ENCODE measurements at places on chromosomes 5 and 9.
A peak's percentile ranks its signal among the peaks of the same experiment; 100 is the strongest.

- DNase-seq: no peak
Observed at GRCh38 chr5:170527991-170528390, 24.2 kb downstream of the KCNIP1 start.

DNA sequence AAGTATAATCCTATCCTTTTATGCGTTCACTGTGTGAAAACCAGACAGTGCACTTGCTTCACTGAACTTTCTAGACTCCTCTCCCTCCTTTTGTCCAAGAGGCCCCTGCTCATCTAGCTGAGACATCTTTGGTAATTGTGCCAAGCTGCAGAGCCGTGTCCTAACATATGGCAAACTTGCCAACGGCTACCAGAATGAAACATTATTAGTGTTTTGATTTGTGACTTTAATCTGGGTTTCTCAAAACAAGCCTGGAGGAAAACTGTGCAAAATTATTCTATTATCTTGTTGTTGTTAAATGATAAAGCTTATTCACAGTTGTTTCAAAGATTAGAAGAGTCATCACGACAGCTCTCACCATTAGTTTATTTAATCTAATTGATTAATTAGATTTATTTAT lies 79.0 kb upstream of the RETREG1 start:
- no peak for DNase-seq

- DNase-seq: no peak
Observed at GRCh38 chr5:175736652-175737051, 78.8 kb downstream of the HRH2 start.

DNA sequence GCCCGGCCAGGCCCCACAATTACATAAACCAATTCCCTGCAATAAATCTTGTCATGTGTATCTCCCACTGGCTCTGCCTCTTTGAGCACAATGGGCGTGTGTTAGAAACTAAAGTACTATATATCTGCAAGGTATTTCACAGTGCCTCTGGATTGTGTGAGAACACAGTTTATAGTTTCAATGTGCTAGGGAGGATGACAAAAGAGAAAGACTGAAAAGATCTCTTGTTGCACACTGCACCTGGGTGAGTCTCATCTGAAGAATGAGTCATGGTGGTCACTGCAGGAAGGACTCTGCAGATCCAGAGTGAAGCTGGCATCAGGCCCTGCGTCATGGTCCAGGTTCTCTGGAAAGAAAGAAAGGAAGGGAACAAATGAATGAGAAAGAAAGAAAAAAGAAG lies 20.7 kb upstream of the CTSV start:
- no peak for DNase-seq

GRCh38 chr9:106310782-106311181 lies 552.2 kb upstream of the ZNF462 start:
- no peak for DNase-seq

DNA sequence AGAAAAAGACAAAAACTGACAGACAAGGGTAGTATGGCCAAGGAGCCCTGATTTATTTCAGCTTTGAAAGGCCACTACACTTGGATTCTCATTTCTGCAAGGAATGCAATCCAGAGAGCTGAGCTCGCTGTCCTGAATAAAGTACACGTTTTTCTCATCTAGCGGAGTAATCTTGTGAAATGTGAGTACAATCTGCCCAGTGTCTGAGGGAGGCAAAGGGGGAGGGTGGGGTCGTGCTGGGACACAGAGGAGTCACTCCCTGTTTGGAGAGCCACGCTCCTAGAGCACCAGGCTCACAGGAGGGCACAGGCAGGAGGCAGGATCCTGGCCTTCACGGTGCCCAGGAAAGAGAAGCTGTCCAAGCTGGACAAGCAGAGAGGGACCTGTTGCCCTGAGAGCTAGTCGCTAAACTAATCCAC lies 51.0 kb upstream of the IFNK start:
- peak; percentile 58 for DNase-seq

GRCh38 chr5:107948377-107948776 lies 277.6 kb upstream of the EFNA5 start:
- DNase-seq: no peak

GRCh38 chr9:123796618-123797484 lies 133.1 kb downstream of the DENND1A start:
- DNase-seq: no peak

- DNase-seq: peak; percentile 17
Observed at GRCh38 chr9:86580688-86581087, 226.5 kb upstream of the TUT7 start.

DNA sequence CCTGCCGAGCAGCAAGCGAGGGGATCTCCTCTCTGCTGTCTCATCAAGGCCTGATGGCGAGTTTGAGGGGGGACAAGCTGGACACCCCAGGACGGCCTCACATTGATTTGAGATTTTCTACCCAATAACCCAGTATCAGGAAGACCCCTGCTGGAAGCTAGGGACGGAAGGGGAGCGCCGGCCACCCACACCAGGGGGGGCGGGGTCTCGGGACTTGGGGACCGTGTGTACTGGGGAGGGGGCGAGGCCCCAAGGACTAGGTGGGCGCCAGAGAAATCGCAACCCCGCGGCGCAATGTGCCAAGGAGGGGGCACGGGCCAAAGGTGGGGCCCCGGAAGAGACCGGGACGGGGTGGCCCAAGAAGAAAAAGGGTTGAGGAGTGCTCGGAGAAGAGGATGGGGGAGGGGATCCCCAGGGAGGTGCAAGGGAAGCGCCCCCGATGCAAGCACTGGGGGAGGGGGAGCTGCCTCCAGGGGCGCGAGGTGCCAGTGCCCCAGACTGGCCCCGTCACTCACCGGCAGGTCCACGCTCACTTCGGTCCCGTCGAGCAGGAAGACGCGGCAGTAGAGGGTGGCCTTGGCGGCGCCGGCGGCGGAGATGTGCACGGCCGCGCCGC lies 1.1 kb downstream of the EPB41L4B start:
- no peak for DNase-seq

- no peak for DNase-seq
Observed at GRCh38 chr5:102902647-102903046, 147.5 kb downstream of the PAM start.

DNA sequence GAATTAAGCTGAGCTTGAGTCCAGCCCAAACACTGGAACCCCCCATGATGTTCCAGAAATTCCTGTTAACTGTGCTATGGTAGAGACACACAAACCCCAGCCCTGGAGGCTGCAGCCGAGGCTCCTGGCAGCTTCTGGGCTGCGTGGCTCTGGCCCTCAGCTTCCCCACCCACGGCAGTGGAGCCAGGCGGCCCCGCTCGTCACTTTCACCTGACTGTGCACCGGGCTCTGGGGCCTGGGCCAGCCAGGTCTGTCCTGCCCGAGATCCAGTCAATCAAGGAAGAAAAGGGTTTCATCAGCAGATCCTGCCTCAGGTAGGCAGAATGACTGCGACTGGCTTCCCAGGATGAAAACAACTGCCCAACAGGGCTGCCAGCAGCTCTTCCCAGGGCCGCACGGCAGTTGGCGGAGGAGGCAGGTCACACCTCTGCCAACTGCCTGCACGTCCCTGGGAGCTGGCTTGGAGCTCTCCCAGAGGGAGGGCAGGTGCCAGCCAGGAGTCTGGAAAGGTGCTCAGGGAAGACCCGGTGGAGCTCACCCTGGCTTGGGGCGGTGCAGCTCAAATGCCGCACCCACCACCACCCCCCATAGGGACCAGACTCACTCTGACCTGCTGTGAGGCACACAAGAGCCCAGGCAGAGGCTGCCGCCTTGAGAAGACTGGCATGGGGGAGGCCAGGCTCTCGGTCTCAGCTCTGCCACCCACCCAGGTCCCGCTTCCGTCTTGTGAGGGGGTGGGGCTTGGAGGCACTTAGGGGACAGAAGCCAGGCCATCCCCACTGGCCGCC lies 20.7 kb downstream of the BRD3 start:
- no peak for DNase-seq

GRCh38 chr5:77839691-77840090 lies 63.6 kb upstream of the TBCA start:
- no peak for DNase-seq

DNA sequence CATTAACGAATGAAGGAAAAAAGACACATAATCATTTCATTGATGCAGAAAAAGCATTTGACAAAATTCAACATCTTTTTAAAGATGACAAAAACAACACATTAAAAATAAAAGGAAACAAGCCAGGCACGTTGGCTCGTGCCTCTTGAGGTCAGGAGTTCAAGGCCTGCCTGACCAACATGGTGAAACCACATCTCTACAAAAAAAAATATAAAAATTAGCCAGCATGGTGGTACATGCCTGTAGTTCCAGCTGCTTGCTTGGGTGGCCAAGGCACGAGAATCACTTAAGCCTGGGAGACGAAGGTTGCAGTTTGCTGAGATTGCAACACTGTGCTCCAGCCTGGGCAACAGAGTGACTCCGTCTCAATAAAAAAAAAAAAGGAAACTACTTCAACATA lies 77.0 kb downstream of the ERCC6L2 start:
- no peak for DNase-seq

GRCh38 chr9:127180457-127181314 lies 58.3 kb upstream of the ANGPTL2 start:
- no peak for DNase-seq

DNA sequence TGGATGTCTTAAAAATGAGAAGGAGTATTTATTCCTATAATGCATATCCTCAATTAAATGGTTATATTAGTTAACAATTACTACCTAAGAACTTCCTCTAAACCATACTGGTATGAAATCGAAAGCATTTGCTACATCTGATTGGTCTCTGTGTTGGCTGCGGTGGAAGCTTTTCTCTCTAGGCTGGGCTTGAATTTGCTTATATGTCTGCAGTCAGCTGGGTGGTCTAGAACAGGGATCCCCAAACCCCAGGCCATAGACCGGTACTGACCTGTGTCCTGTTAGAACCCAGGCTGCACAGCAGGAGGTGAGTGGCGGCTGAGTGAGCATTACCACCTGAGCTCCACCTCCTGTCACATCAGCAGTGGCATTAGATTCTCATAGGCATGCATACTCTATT lies 112.3 kb downstream of the TLE4 start:
- no peak for DNase-seq

DNA sequence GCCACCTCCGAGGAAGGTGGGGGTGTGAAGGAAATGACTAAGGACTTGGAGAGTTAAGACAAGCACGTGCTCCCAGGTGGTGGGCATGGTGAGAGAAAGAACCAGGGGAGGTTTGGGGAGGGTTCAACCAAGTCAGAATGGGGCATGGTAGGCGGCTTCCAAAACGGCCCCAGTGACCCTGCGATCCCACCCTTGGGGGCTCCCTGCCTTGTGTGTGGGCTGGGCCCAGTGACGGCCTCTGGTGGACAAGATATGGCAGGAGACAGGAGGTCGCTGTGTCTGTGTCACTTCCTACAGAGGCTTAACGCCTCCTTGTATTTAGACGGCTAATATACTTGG lies 51.3 kb upstream of the IRX4 start:
- no peak for DNase-seq

- no peak for DNase-seq
Observed at GRCh38 chr5:4383102-4383501, 757.0 kb upstream of the ADAMTS16 start.

- DNase-seq: peak; percentile 11
Observed at GRCh38 chr5:93385655-93386054, 195.4 kb downstream of the NR2F1-AS1 start.

All from fibroblast of upper back skin (primary cell).